NCI-H446 treated with DMSO at 0.1 percent for 48 hours (cell line): ENCODE measurements at places on chromosomes 3 and 15.

GRCh38 chr3:179933080-179933479 is 103.7 kb downstream of the PEX5L start:
- DNase-seq: no peak

- no peak for DNase-seq
These were observed 240.7 kb downstream of the SHOX2 start for GRCh38 chr3:157865352-157866000.

GRCh38 chr3:15462451-15462850 is 35.1 kb downstream of the EAF1 start:
- no peak for DNase-seq

GRCh38 chr15:59300618-59301139 is 72.0 kb downstream of the MYO1E start:
- DNase-seq: no peak

DNA sequence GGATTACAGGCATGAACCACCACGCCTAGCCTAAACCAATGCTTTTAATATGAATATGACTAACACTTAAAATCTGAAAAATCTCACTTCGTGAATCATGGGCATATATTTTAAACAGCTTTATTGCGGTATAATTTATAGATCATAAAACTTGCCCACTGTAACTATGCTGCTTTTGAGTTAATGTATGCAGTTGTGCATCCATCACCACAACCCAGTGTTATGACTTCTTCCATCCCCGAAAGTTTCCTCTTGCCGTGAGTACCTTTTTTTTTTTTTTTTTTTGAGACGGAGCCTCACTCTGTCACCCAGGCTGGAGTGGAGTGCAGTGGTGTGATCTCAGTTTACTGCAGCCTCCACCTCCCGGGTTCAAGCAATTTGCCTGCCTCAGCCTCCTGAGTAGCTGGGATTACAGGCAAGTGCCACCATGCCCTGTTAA is 7.1 kb downstream of the KAT2B start:
- DNase-seq: no peak

DNA sequence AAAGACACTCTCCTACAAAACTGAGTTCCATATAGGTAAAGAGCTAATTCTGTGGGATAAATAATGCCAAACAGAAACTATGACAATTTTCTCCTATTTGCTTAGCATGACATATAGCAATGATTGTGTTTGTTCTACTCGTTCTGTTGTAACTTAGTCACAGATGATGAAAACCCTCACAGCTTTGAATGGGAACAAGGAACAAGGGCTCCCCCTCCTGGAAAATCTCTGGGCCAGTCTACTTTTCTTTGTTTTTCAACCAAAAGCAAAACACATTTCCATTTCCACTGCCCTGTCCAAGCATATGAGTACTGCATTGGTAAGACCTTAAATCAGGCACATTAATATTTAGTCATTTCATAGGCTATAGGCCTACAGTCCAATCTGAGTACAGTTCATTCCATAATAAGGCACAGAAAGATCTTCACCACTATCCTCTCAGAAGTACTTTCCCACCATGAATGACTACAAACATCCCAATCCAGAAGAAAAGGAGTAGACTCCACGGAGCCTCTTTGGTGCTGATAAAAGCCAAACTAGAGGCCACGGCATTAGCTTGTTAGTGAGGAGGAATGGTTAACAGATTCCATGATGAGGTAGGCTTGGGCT is 67.1 kb downstream of the ATP8B4 start:
- peak; percentile 21 for DNase-seq
